ENCODE measurements at places on chromosomes 3 and 15.

DNA sequence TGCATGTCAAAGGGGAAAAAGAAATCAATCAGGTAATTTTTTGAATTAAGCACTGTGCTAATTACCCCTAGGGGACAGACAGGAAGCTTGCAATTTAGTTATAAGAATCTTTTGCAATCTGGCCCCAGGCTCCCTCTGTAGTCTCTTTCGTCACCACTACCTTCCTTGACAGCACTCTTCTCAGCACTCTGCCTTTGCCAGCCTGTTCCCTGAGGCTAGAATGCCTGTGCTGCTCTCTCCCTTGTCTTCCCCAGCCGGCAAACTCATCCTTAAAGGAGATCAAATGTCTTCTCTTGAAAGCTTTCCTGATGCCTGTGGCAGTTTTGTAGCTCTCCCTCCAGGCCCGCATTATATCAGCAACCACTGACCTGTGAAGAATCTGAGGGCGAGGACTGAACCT is 32.4 kb upstream of the PRTG start:
- DNase-seq, result no peak

GRCh38 chr3:108887777-108888176 is 65.2 kb downstream of the TRAT1 start:
- DNase-seq, result no peak

- DNase-seq, result peak; percentile 68
These were observed at the start of gene RFX7 for GRCh38 chr15:56243163-56244037. RFX7 (minus strand) TSS chr15:56243879; CDS start chr15:56243285, 594 bp downstream.

DNA sequence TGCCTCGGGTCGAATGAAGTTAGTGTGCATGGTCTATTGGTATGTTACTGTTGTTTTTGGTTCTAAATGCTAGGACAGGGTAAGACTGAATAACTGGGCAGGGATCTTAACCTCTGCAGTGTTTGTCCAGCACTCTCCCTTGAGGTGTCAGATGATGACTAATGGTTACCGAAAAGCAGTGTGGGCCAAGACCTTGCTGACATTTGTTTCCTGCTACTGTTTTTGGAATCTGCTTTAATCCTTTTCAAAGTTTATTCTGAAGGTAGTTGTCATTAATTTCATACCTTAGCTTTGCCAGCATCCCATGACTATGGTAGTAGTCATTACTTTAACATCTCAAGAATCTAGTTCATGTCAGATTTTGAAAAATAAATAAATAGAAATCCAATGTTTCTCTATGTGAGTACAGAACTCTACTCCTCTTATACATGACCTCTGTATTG is 117.0 kb downstream of the P3H2 start:
- DNase-seq, result peak; percentile 46

GRCh38 chr15:95259965-95260364 is 1028.6 kb downstream of the MCTP2 start:
- DNase-seq, result no peak

- no peak for DNase-seq
These were observed 57.0 kb downstream of the DUT start for GRCh38 chr15:48388016-48388851.

DNA sequence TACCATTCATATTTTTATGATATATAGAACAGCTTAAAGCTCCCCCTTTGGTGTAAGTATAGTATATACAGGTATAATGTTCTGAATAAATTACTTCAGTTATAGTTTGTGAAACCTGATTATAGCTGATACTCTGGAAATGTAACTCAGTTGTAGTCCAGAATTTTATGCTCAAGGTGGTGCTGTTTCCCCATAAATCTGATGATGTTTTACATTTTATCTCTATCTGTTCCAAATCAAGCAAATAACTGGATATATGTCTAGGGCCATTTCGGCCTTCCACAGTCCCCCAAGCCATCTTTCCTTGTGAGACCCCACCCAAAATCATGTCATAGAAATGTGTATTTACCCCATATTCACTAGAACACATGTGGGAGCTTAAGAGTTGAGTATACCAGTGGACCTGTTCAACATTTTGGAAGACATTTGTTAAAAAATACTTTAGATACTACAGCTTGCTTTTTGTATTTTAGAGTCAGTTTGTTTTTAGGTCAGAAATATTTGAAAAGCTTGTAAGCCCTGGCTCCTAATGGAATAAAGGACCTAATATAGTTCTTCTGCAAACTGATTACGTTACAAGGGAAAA is 107.1 kb downstream of the ATG7 start:
- DNase-seq, result no peak

GRCh38 chr3:152335273-152335672 is 66.5 kb downstream of the MBNL1 start:
- DNase-seq, result no peak

- no peak for DNase-seq
These were observed 571.8 kb downstream of the FOXP1 start for GRCh38 chr3:71011565-71012287.

DNA sequence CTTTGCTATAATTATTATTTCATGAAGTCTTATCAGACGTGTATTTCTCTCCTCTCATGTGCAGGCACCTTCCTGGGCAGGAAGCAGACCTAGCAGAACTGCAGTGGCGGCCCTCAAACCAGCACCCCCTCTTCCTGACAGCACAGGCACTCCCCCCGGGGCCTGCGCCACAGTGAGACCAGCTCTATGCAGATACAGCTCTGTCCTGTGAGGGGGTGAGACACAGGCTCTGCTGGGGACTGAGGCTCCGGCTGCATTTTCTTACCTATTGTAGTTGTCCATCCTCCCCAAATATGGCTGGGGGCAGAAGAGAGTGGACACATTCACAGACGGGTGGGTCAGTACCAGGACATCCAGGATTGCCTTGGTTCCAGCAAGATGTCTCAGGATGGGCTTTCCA is 5.0 kb downstream of the CISH start:
- DNase-seq, result no peak

GRCh38 chr15:95132774-95133173 is 901.4 kb downstream of the MCTP2 start:
- DNase-seq, result no peak

DNA sequence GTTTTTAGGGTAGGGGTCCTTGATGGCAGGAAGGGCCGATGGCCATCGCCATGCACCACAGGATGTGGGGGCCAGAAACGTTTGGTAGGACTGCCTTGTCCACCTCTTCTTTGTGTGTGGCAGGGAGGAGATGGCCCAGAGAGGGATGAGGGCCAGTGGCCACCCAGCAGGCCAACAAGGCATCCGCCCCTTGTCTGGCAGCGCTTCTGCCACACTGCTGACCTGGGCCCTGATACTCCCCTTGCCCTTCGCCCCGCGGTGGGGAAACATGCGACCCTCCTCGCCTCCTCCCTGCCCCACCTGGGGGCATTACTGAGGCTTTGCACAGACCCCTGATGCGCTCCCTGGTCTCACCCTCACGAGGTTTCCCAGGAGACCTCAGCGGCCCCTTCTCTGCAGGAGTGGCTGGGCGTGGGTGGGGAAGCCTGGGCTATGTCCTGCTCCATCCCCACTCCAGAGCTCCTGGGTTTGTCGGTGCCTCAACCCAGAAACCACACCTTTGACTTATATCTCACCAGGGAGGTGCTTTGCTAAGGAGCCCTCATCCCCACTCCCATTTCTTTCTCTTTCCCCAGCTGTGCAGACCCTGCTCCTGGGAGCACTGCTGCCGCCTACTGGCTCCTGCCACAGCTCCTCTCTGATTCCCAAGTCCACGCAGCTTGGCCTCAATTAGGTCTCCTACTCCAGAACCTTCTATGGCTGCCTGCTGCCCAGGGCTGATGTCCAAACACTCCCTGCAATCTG is 38.7 kb downstream of the FEM1B start:
- no peak for DNase-seq

DNA sequence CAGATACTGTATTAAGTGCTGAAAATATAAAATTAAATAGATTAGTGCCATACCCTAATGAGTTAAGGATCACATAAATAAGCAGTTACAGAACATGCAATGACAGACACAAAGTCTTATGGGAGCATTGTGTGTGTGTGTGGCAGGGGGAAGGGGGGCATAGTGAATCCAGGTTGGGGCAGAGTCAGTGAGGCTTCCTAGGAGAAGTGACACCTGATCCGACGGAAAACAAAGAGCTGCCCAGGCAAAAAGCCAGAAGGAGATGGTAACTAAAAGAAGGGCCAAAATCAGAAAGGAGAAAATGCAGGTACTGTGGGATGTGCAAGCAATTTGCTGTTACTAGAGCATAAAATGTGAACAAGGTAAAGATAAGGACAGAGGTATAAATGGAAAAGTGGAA is 80.1 kb upstream of the CHRM5 start:
- no peak for DNase-seq

- no peak for DNase-seq
These were observed 27.3 kb upstream of the FILIP1L start for GRCh38 chr3:100141586-100141985.

DNA sequence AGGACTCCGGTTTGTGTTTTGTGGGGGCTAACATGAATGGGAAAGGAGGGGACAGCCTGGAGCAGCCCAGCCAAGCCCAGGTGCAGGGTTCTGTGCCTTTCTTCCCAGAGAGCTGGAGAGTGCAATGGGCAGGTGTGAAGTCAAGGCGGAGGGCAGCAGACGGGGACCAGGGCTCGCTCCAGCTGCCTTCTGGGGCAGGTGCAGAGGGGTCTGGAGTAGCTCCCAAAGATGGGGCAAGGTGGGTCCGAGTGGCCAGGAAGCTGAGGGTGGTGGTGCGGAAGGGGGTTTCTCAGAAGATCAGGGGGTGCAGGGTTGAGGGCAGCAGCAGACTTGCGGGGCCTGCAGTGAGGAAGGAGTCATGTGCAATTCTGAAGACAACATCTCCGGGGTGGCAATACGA is 158.9 kb downstream of the NSMCE3 start:
- DNase-seq, result no peak

DNA sequence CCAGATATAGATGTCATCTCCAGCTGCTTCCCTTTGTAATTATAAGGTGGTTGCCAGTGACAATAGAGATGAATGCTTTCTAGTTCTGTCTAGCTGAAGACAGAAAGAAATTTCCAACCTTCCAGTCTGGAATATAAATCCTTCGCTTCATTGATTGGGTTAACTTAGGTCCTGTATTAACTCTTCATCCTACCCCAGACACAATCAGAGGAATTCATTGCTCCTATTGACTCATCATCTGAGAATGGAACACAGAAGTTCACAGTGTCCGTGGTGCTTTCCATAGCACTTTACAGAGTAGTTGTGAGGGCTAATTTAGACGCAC is 241.4 kb downstream of the NFKBIZ start:
- DNase-seq, result no peak

DNA sequence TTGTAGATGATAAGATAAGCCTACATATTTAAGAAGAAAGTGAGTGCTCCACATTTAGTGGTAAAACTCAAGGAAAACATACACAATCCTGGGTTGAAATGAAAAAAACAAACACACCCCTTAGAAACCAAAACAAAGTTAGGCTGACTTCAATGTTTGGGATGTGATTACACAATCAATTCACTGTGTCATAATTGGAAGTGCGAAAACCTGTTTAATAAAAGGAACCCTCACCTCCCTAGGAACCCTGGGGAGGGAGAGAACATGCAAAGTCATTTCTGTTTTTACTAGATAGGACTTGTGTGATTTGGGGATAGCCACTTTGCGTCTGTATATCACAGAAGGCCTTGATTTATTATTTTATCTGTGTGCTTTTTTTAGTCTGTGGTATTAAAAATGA is 275.0 kb downstream of the NFKBIZ start:
- DNase-seq, result no peak

- DNase-seq, result peak; percentile 18
These were observed 7.5 kb downstream of the MORF4L1 start for GRCh38 chr15:78880242-78880533.

DNA sequence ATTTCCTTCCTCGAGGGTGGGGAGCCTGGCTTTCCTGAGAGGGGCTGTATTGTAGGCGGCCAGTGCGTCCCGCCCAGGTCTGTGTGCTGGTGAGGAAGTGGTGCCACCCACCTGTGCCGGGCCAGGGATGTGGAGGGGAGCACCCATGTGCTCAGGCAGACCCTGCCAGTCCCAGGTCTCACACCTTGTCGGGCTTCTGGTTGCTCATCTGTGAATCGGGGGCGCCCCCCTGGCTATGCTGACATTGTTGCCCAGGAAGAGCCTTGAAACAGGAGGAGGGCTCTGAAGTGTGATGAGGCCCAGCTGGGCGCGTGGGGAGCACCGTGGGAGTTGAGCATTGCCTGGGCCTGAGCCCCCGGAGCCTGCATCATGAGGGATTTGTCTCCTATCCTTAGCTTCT is 4.8 kb downstream of the FBLN2 start:
- no peak for DNase-seq

DNA sequence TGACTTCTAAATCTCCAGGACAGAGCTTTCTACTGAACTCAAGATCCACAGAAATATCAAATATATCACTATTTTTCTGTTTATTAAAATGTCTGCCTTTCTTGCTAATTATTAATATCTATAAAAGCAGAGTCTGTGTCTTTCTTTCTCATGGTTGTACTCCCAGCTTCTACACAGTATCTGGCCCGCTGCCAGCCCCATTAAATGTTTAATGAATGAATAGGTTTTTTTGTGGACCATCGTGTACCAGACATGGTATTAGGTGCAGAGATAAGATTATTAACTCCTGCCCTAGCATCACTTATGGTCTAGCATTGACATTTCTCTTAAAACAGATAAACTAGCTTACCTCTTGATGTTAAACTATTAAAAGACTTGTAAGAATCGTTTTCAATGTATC is 111.4 kb upstream of the RBMS3 start:
- no peak for DNase-seq

DNA sequence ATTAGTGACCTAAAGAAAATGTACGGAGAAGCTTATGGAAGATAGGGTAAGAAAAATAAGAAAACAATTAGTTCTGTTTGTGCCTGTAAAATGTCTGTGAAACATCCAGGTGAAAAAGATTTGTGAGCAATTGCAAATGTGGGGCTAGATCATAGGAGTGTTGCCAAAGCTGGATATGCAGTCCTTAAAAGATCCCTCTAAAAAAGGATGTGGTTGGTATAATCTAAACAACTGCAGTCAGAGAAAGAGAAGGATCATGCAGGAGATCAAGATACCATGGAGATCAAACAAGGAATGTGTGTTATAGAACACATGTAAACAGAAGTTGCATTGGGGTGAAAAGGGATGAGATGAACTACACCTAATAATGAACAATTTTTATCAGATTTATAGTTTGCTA is 116.8 kb downstream of the ALCAM start:
- no peak for DNase-seq

- DNase-seq, result no peak
These were observed 24.3 kb downstream of the LRRC28 start for GRCh38 chr15:99275525-99276128.

DNA sequence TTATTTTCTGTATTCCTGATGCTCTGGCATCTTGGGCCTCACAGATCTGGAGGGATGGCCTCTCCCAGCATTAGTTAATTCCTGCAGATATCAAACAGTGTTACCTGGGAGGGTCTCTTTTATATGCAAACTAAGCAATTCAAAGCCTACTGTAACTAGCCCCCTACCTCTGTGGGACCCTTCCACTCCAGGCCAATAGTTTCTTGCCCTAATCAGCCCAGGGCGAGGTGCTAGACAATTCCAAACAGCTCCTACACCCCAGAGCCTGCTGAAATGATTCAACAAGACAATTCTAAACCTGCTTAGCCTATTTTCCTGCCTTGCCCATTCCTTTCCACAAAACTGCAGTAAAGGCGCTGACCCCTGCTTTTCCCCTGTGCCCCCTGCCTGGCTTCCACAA is 106.6 kb upstream of the IGSF10 start:
- no peak for DNase-seq

GRCh38 chr15:67880651-67881182 is 40.9 kb upstream of the RNU6-1 start:
- no peak for DNase-seq
